ENCODE measurements at places on chromosomes 12 and 14. TPM values are rescaled to one million over a fixed set of nuclear protein-coding genes. Genes with fewer than 3 reads are reported as not detected.

- peak; percentile 49 for DNase-seq
- H3K36me3 ChIP-seq: peaks cover 33% of the 10 kb centered on the region
- H3K27ac ChIP-seq: peak overlapping the region; percentile 90
- H3K27me3 ChIP-seq: no peaks in the 10 kb centered on the region
Measured at GRCh38 chr12:69330475-69331473, 17.4 kb upstream of the LYZ start.

- H3K27ac ChIP-seq: no peak overlapping the region
- H3K27me3 ChIP-seq: peaks cover 8% of the 10 kb centered on the region
- no peak for DNase-seq
- H3K4me1 ChIP-seq: no peaks in the 10 kb centered on the region
- H3K36me3 ChIP-seq: no peaks in the 10 kb centered on the region
- H3K4me3 ChIP-seq: no peak overlapping the region
Measured at GRCh38 chr12:51496895-51497294, 72.3 kb downstream of the SLC4A8 start.

GRCh38 chr12:3604286-3604685 lies 113.3 kb downstream of the PRMT8 start:
- H3K27me3 ChIP-seq: peaks cover 83% of the 10 kb centered on the region
- H3K36me3 ChIP-seq: no peaks in the 10 kb centered on the region

DNA sequence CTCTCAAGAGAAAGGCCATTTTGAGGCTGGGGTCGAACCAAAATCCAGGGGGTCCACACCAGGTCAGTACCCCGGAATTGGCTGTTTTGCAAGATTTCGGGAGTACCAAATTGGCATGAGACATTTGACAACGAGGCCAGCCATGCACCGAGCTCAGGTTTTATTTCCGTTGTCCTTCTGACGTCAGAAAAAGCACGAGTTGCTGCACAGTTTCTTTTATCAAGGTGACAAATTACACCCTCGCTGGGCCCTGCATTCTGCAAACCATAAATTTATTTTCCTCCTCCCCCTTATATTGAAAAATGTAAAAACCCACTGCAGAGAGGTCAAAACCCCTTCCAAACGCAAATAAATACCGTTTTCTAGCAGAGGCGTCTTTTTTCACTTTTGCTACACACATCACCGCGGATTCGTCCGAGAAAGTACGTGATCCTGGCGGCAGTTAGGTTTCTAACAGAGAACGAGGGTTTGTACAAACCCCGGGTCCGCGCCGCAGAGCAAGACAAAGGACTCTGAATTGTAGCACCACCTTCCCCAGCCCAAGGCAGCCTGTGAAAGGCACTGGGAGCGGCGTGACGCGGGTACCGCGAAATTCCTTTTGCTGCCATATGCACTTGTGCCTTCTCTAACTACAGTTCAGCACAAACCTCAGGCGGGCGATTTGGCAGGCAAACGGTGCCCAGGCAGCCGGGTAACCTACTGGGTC lies 1.8 kb downstream of the SLC38A1 start:
- DNase-seq: peak; percentile 33
- H3K27me3 ChIP-seq: no peaks in the 10 kb centered on the region
- H3K4me1 ChIP-seq: peaks cover 13% of the 10 kb centered on the region

DNA sequence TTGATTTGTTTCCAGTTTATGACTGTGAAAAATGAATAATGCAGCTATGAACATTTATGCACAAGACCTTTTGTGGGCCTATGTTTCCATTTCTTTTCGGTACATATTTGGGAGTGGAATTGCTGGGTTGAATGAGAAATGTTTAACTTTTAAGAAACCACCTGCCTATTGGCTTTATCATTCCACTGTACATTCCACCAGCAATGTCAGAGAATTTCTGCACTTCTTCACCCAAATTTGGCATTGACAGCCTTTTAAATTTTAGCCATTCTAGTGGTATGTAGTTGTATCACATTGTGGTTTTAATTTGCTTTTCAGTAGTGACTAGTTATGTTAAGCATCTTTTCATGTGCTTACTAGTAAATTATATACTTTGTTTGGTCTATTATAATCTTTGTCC lies 317.0 kb upstream of the TMTC1 start:
- no peak overlapping the region for H3K4me3 ChIP-seq
- H3K36me3 ChIP-seq: no peaks in the 10 kb centered on the region
- no peaks in the 10 kb centered on the region for H3K4me1 ChIP-seq
- H3K27ac ChIP-seq: no peak overlapping the region

- no peaks in the 10 kb centered on the region for H3K4me1 ChIP-seq
- H3K4me3 ChIP-seq: no peak overlapping the region
- no peaks in the 10 kb centered on the region for H3K36me3 ChIP-seq
- peaks cover 63% of the 10 kb centered on the region for H3K27me3 ChIP-seq
- no peak overlapping the region for H3K27ac ChIP-seq
- DNase-seq: peak; percentile 7
Measured at GRCh38 chr12:30286345-30286926, 409.2 kb downstream of the IPO8 start.

DNA sequence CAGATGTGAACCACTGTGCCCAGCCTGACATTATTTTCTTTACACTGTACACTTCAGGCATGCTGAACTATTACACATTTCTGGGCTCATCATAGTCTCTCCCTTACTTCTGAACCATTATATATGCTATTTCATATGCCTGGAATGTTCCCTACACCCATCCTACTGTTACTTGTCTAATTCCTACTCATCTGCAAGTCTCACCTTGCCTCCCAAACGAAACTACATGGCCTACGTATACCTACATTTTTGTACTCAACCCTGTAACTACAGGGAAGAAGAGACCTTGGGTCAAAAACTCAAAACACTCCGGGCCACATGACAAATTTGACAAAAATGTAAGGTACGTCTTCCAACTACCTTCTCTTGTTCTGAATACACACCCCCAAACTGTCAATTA lies 9.5 kb upstream of the EEA1 start:
- peaks cover 8% of the 10 kb centered on the region for H3K4me1 ChIP-seq
- no peak overlapping the region for H3K4me3 ChIP-seq
- no peaks in the 10 kb centered on the region for H3K36me3 ChIP-seq
- no peaks in the 10 kb centered on the region for H3K27me3 ChIP-seq
- DNase-seq: no peak

GRCh38 chr14:64095620-64096019 lies 198.6 kb downstream of the ESR2 start:
- no peak overlapping the region for H3K4me3 ChIP-seq
- H3K36me3 ChIP-seq: peaks cover 25% of the 10 kb centered on the region
- no peak for DNase-seq

DNA sequence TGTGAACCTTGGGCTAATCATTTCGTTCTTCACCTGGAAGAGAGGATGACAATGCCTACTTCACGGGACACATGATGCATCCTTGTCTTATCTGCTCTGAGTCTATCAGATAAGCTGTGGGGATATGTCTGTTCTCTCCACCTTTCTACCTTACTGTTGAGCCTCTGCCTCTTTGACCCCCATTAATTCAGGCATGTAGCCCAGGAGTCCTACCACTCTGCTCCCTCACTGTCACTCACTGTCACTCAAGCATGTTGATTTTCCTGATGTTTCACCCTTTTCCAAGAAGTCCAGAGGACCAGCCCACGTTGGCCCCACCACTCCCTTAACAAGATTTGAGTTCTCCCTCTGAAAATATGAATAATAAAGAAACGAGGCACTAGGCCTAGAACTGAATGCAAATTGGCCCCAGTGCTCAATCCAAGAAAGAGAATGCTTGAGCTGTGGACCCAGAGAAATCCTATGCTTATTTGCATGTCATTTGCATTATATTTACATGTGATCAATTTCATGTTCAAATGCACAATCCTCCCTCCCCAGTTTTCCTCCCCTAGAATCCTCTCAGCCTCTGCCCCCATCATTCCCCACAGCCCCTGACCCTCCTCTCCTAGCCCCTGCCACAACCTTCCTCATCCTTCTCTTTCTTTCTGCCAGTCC lies 6.4 kb upstream of the SMUG1 start:
- H3K4me3 ChIP-seq: no peak overlapping the region
- peaks cover 98% of the 10 kb centered on the region for H3K27me3 ChIP-seq
- DNase-seq: no peak
- peaks cover 10% of the 10 kb centered on the region for H3K4me1 ChIP-seq
- no peak overlapping the region for H3K27ac ChIP-seq

DNA sequence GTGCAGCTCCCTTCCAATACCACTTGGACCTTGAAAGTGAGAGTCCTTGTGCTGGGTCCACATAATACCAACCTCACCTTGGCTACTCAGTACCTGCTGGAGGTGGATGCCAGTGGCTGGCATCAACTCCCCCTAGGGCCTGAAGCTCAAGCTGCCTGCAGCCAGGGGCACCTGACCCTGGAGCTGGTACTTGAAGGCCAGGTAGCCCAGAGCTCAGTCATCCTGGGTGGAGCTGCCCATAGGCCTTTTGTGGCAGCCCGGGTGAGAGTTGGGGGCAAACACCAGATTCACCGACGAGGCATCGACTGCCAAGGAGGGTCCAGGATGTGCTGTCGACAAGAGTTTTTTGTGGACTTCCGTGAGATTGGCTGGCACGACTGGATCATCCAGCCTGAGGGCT lies 5.7 kb upstream of the INHBE start:
- DNase-seq: no peak
- H3K27me3 ChIP-seq: peaks cover 27% of the 10 kb centered on the region
- no peak overlapping the region for H3K27ac ChIP-seq
- H3K4me1 ChIP-seq: no peaks in the 10 kb centered on the region

DNA sequence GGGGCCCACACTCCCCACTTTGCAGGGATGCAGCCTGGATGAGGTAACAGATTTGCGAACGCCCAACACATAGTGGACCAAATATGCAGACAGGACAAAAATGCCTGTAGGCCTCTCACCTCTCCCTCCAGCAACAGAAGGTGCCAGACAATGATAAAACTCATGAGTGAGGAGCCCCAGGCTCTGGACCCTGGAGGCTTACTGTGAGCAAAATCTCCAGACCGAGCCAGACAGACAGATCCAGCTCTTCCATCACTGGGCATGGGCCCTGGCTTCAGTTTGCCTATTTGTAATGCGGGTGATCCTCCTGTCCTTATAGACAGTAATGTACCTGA lies 42.3 kb downstream of the IRF2BPL start:
- no peak overlapping the region for H3K4me3 ChIP-seq
- H3K27ac ChIP-seq: no peak overlapping the region
- H3K27me3 ChIP-seq: no peaks in the 10 kb centered on the region
- peaks cover 14% of the 10 kb centered on the region for H3K4me1 ChIP-seq
- no peaks in the 10 kb centered on the region for H3K36me3 ChIP-seq

DNA sequence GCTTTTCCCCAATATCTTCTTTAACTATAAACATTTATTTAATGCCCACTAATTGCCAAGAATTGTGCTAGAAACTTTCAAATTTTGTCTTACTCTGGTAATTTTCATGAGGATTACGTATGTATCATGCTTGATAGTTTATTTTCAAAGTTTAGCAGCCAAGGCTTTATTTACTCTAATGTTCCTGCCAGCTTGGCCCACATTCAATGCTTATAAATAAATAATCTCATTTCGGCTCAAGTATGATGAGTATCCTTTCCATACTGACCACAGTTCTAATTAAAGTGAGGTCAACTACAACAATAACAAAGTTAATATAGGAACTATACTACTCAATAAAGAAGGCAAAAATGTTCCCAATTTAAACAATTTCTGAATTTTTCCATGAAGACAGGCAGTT lies 259.2 kb downstream of the MED13L start:
- H3K36me3 ChIP-seq: peaks cover 16% of the 10 kb centered on the region
- H3K4me1 ChIP-seq: no peaks in the 10 kb centered on the region
- DNase-seq: no peak

DNA sequence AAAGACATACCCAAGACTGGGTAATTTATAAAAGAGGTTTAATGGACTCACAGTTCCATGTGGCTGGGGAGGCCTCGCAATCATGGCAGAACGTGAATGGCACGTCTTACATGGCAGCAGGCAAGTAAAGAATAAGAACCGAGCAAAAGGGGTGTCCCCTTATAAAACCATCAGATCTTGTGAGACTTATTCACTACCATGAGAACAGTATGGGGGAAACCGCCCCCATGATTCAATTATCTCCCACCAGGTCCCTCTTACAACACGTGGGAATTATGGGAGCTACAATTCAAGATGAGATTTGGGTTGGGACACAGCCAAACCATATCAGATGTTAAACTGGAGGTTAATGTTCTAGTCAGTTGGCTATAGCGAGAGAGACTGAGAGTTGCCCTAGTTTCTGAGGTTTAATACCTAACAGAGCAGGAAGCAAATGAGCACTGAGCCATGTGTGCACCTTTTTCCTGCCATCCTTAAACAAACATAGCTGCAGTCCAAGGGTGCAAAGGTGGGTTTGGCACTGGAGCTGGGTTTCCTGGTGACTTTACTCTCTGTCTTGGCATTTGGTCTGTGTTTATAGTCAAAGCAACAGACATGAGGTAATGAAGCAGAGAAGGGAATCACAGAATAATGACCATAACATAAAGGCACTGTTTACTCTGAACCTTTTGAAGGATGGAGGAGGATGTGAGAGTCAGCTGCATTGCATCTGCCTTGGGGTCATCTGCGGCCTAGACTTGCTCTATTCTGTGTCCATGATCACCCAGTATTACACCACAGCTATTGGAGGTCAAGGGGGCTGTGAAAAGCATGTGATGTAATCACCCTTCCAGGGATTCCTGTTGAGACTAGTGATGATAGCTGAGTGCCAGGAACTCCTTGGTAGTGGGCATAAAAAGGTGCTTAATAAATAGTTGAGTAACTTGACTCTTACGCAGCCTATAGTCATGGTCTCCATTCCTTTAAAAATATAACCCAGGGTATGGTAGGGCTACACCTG lies 83.6 kb upstream of the USP44 start:
- H3K27ac ChIP-seq: peak overlapping the region; percentile 98
- peak; percentile 78 for DNase-seq
- H3K27me3 ChIP-seq: no peaks in the 10 kb centered on the region
- H3K4me3 ChIP-seq: peak overlapping the region; percentile 42

DNA sequence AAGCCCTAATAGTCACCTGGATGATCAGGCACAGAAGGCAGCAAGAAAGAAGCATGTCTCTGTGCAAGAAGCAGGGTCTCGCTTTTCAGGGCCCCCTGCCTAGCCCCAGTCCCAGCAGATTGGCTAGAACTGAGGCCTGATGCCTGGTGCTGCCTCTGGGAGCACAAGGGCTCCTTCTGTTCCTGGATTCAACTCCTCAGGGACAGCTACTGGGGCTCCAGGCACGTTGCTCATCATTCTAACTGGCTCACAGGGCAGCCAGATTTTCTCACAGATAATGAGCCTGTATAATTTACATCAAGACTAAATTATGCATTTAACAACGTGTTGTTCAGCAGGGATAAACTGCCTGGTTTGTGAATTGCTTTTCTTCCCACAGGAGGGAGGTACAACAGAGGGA lies 106.5 kb upstream of the PLXNC1 start:
- H3K4me1 ChIP-seq: no peaks in the 10 kb centered on the region
- no peaks in the 10 kb centered on the region for H3K36me3 ChIP-seq
- H3K27me3 ChIP-seq: peaks cover 33% of the 10 kb centered on the region
- H3K4me3 ChIP-seq: no peak overlapping the region
- DNase-seq: no peak
- H3K27ac ChIP-seq: no peak overlapping the region

The CRADD gene
- total RNA-seq: 10.1 TPM

The SLC10A1 gene
- total RNA-seq: not detected

The MORN3 gene
- total RNA-seq: 1.2 TPM

The DLGAP5 gene
- total RNA-seq: 54.3 TPM

The FLRT2 gene
- not detected for total RNA-seq

The CMKLR1 gene
- not detected for total RNA-seq

The PSME1 gene
- 289 TPM for total RNA-seq

The SLCO1C1 gene
- 0.54 TPM for total RNA-seq

The KIF21A gene
- total RNA-seq: 28.7 TPM

All from Calu3 (cell line).